Uterus (tissue), 4 donors: ENCODE measurements at places on chromosomes 4 and X.

DNA sequence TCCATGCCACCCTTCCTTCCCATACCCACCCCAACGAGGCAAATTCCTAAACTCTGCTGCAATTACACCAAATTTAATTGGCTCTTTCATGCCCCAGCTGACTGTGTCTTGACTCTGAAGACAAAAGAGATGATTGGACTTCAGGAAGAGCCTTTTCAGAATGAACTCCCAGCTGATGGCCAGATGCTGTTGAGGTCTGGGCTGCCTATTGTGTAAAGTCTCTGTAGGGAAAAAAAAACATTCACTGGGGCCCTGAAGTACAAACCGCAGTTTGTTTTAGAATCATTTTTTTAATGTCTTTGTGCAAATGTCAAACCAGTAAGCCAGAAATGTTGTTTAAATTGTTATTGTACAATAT, 174.8 kb downstream of the HHIP start:
- DNase-seq: no peak

DNA sequence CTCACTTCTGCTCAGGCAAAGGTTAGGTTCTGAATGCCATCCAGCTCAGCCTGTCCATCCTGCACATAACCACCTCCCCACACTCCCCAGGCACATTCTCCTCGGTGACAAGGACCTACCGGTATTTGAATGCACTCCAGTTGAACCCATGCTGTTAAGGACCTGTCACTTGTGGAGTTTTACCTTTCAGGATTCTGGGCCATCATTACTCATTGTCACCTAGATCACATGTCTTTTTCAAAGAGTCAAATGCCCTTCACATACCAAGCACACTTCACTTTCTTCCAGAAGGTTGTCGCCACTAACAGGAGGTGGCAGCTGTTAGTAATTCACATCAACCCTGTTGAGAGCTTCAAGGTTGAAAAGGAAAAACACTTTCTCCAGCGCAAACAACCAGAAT, 218.3 kb downstream of the SOWAHB start:
- no peak for DNase-seq

GRCh38 chrX:96183843-96184242, 500.8 kb upstream of the DIAPH2 start:
- no peak for DNase-seq

DNA sequence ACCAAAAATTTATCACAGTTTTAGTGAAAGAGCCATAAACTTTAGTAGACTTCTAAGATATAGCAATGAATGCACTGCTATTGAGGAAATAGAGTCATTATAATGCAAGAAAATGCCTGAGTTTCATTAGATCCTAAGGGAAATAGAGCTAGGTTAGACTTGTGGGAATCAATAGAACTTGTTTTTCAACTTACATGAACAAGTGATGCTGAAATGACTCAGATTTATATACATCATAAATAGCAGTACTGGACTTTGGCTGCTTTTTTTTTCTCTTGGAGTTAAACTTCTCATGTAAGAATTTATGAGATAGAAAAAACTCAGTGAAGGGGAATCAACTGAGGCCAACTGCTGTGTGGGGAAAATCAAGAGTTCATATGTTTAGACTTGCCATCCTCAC, 216.5 kb upstream of the AADAT start:
- no peak for DNase-seq

- DNase-seq: no peak
These were observed 695.6 kb upstream of the FAM241A start for GRCh38 chr4:111449657-111450056.

DNA sequence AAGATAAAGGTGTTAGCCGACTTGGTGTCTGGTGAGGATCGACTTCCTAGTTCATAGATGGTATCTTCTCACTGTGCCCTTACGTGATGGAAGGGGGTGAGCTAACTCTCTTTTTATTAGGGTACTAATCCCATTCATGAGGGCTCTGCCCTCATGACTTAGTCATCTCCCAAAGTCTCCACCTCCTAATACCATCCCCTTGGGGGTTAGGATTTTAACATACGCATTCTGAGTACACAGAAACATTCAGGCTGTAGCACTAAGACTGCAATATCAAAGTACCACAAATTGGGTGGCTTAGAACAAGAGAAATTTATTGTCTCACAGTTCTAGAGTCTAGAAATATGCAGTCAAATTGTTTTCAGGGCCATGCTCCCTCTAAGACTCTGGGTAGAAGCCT, 58.0 kb upstream of the IL13RA1 start:
- no peak for DNase-seq

- DNase-seq: no peak
These were observed 568.0 kb downstream of the IL1RAPL1 start for GRCh38 chrX:29155286-29155685.

DNA sequence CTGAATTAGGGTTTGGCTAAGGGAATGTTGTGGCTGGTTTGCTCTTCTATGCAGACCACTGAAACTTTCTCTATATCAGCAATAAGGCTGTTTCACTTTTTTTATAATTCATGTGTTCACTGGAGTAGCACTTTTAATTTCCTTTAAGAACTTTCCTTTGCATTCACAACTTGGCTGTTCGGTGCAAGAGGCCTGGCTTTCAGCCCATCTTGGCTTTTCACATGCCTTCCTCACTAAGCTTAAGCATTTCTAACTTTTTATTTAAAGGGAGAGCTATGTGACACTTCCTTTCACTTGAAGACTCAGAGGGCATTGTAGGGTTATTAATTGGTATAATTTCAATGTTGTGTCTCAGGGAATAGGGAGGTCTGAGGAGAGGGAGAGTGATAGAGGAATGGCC, 142.3 kb downstream of the SHROOM4 start:
- DNase-seq: no peak

DNA sequence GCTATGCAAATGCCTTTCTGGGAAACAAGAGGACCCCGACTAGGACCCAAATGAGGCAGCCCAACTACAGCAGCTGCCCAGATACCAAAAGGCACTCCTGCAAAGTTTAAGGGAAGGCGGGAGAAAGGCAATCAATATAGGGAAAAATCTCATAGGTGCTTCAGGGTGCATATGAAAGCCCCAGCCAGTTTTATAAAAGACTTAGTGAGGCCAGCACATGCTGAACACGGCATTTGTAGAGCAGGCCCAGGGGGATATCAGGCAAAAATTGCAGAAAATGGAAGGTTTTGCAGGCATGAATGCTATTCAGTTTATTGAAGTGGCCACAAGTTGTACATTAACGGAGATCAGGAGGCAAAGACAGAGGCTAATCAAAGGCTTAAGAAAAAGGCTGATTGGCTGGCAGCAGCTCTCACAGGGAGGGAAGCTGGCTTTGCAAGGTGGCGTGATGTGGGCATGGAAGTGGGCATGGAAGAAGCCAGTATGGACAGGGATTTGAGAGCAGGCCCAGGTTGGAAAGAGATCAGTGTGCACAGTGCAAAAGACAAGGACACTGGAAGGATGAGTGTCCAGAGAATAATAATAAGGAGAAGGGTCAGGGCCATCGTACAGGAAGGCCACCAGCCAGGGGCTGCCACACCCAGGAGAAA, 37.7 kb upstream of the UGT2B7 start:
- no peak for DNase-seq

GRCh38 chr4:2650276-2650675, 105.9 kb downstream of the TNIP2 start:
- no peak for DNase-seq

DNA sequence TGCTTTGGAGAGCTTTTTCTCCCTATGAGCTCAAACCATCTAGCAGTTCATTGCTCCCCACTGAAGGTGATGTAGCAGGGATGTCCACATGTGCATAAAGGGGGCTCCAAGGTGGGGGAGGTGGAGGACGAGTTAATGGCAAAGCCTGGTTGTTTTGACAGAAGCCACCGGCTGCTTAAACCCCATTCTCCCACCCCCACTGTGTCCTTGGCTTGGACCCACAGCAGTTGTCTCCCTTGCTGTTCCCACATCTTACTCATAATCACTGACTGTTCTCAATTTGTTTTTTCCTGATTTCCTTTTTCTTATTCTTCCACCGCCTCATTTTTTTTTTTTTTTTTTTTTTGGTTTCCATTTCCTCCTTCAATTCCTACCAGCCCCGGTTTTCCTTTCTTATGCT, 72.7 kb downstream of the GEMIN8 start:
- no peak for DNase-seq

DNA sequence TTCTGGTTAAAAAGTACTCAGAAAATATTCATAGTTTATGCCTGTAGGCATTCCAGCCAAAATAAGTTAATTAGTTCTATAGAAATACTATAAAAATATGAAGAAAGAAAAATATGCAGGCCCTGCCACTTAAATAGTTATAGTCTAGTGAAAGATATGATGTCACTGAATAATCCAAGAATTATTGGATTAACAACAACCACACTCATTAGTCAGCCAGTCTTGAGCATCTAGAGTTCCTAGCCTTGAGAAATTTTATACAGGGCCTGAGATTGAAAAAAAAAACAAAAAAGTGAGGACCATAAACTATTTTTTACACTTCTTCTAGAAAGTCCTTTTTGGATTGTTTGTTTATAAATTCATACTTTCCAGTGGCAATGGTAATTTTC, 823.0 kb downstream of the FAT4 start:
- DNase-seq: no peak

DNA sequence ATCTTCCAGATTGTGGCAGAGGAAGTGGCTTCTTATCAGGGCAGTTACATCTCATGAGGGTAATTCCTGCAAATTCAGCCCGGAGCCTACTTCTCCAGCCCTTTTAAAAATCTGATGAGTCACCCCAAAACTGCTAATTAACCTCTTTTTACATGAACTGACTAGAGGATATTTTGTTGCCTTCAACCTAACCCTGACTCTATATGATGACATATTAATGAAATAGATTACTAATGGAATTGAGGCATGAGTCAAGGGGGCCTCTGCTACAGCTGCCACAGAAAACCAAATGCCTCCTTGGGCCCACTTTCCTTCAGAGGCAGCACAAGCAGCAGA, 72.5 kb downstream of the QRFPR start:
- no peak for DNase-seq

DNA sequence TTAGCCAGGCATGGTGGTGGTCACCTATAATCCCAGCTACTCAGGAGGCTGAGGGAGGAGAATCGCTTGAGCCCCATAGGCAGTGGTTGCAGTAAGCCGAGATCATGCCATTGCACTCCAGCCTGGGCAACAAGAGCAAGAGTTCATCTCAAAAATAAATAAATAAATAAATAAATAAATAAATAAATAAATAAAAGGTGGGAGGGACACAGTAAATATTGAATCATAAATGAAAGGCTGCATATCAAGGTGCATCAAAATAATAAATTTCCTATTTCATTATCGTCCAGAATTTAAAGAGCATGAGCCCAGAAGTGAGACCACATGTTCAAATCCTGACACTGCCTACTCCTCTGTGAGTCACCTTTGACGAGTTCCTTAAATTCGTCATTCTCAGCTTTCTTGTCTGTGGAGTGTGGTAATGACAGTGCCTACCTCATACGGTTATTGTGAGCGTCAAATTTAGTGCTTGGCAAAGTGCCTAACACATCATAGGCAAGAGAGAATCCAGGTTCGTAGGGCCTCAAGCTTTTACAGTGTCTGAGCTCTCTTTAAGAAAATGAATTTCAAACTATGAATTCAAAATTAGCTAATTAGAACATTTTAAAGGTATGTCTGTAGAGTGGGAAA, 49.9 kb downstream of the IL15 start:
- DNase-seq: no peak

DNA sequence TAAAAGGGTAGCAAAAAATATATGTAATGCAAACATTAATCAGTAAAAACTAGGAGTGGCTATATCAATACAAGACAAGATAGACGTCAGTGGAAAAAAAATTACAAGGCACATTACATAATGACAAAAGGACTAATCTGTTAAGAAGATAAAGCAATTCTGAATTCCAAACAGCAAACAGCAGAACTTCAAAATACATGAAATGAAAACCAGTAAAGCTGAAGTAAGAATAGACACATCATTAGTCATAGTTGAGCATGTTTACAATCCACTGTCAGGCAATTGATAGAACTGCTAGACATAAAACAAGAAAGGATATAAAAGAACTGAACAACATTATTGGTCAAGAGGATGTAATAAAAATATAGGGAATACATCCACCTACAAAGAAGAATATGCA, 12.2 kb downstream of the SULT1B1 start:
- no peak for DNase-seq
